Epithelial cell of esophagus (primary cell): ENCODE measurements at places on chromosomes 3 and 15.

GRCh38 chr15:30991255-30992235 lies at the start of gene MTMR10:
TSS of gene MTMR10 (minus strand) at chr15:30991628. CDS start at chr15:30991506, 122 bp downstream.
- DNase-seq, result peak; percentile 84

DNA sequence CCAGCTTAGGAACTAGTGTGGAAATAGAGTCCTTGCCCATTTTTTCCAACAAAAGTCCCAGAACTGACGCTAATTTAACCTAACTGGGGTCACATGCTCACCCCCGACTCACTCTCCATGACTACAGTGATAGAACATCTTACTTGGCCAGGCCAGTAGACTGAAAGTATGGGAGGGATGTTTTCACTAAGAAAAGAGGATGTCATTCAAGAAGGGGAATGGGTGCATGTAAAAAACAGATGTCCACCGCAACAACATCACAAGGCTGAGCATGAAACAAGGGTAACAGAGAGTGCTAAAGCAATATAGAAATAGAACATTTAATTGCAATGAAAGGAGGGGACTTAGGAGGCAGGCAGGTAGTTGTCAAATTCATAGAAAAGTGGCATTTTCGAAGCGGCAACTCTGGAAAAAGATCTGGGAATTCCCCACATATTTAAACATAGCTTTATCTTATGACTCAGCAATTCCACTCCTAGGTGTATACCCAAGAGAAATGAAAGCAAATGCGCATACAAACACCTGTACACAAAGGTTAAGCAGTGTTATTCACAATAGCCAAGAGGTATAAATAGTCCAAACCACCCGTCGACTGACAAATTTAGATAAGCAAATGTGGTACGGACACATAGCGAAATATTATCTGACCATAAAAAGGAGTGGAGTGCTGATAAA lies 41.1 kb upstream of the UBE2E2 start:
- DNase-seq, result peak; percentile 56

- DNase-seq, result no peak
Measured at GRCh38 chr15:50964075-50964474, 55.6 kb downstream of the AP4E1 start.

DNA sequence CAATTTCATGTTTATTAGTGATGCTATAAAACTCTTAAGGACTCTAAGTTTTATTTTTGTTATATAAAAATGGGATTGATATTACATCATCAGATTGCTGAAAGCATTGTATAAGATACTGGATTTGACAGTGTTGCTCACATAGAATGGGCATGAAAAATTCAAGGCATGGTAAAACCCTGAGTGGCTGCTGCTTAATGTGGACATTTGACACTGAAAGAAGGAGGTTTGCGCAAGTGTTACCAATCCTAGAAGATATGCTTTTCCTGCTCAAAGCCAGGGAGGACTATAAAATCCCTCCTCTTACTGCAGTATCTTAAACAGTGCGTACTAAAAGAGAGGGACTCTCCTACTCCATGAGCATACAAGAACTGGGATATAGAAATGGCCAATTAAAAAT lies 65.8 kb upstream of the PTX3 start:
- no peak for DNase-seq

DNA sequence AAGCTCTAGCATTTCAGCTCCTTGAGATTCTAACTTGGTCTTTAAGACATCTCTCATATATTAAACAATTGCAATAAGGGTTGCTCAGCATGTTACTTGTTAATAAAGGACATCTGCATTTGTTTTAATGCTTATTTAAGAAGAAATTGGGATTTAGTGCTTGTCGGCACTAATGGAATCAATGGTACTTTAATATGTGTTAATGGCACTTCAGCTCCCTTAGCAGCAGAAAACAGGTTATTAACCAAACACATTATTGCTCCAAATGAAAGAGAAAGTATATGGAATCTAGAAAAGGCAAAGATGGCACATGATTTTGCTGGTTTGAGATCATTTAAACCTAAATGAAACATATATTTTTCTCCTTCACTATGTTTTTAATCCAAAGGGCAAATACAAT lies 137.3 kb upstream of the GOLIM4 start:
- DNase-seq, result no peak

DNA sequence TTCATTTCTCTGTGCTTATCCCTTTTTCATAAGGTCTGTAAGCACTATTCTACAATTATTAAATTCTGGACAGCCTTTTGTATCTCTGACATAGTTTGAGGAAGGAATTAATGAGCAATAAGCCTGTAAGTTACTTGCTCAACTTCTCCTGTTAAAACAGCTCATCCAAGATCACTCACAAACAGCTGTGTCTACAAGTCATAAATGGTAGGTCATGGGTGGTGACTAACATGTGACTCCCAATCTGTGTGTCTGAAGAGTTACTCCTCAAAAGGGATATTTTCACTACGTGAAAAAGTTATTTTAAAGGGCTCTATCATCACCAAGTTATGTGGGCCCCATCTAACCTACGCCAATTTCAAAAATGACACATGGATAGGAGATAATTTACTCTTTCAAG lies 145.2 kb upstream of the CBLB start:
- DNase-seq, result peak; percentile 98

- no peak for DNase-seq
Measured at GRCh38 chr3:155370198-155370597, 76.7 kb upstream of the STRIT1 start.

GRCh38 chr15:78247911-78248310 lies 13.5 kb upstream of the ACSBG1 start:
- DNase-seq, result no peak

DNA sequence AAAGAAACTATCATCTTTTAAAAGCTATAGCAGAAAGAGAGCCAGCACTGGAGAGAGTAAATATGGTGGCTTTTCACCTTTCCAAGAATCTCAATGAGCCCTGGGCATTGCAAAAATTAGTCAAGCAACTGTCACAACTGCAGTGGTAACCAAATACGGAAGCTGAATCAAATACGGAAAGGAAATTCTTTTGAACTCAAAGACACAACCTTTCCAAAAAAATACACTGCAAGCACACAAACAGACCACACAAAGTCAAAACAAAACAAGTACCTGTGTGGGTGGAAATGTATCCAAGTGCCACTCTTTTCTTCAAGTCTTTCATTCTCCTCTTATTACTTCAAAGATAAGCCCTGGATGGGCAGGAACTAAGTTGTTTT lies 17.6 kb downstream of the VGLL4 start:
- DNase-seq, result no peak

- no peak for DNase-seq
Measured at GRCh38 chr3:46469680-46470357, 5.1 kb upstream of the LTF start.

DNA sequence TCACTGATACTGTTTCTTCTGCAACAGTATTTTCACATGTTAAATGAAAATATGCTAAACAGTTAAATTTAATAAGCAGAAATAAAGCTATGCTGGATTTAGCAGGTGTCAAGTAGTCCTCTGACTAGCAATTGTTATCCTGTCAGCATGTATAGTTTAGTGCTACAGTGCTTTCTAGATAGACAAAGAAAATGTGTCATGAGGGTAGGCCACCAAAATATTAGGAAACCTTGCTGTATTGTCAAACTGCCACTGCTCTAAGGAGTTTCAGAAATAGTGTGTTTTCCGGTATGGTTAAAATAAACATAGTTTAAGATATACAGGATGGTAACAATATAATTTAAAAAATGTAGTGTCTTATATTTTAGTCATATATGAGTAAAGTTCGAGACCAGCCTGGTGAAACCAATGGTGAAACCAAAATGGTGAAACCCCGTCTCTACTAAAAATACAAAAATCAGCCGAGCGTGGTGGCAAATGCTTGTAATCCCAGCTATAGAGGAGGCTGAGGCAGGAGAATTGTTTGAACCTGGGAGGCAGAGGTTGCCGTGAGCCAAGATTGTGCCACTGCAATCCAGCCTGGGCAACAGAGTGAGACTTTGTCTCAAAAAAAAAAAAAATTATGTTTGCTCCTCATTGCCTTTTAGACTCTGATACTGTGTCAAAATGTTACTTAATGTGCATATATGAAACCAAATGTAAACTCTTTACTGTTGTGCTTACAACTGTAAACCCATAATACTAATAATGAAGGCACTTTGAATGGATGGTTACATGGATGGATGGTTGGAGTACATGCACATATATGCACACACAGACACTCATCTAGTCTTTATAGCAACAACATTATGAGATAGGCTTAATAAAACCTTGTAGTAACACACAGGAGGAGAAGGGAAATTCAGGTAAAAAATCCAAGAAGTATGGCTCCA lies 204.8 kb downstream of the RSRC1 start:
- DNase-seq, result no peak

- no peak for DNase-seq
Measured at GRCh38 chr15:73394782-73395181, 26.0 kb upstream of the HCN4 start.

GRCh38 chr15:46207341-46207740 lies 572.5 kb downstream of the SQOR start:
- no peak for DNase-seq

GRCh38 chr15:90221246-90221900 lies 12.4 kb downstream of the CIB1 start:
- DNase-seq, result peak; percentile 62

DNA sequence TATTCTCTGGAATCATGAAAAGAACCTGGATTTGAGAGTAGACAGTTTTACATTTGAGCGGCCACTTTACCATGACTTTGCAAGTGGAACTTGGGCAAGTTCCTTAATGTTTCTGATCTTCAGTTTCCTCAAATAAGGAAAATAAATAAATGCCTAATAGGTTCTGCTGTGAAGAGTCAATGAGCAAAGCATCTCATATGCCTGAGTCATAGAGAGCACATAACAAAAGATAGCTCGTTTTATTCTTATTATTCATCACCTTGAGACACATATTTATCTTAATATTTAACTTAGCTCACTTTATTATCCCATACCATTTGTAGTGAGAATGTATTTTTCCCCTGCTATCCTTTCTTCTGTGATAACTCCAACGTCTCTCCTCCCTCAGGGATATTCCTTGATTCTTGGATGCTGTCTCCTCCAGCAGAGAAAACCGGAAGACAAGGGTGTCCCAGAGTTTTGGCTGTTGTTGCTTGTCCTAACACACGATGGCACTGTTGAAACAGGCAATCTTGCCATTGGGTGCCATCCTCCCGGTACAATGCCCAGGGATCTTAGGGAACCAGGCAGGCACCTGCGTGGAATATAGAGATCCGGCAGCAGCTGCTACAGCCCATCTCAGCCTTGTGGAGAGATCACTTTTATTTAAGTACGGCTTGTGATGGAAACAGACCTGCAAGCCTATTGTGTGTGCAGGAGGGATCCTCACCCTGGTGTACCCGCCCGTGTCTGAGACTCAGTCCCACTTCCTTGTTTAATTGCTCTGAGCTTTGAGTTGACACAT lies 33.3 kb upstream of the VPS33B start:
- DNase-seq, result peak; percentile 79

DNA sequence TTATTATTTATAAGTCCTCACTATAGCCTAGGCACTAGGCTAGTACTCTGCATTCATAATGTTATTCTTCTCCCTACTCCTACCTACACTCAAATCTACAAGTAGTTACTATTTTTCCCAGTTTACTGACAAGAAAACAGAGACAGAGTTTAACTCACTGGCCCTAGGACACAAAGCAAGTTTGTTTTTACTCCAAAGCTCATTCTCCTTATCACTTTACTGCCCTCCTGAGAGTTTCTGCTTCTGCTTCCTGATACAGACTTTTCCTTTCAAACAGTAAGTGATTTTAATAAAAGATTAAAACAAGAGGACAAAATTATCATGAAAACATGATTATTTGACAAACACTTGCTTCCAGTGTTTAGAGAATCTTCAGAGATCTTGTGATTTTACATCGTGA lies 60.6 kb upstream of the CADPS start:
- DNase-seq, result no peak

DNA sequence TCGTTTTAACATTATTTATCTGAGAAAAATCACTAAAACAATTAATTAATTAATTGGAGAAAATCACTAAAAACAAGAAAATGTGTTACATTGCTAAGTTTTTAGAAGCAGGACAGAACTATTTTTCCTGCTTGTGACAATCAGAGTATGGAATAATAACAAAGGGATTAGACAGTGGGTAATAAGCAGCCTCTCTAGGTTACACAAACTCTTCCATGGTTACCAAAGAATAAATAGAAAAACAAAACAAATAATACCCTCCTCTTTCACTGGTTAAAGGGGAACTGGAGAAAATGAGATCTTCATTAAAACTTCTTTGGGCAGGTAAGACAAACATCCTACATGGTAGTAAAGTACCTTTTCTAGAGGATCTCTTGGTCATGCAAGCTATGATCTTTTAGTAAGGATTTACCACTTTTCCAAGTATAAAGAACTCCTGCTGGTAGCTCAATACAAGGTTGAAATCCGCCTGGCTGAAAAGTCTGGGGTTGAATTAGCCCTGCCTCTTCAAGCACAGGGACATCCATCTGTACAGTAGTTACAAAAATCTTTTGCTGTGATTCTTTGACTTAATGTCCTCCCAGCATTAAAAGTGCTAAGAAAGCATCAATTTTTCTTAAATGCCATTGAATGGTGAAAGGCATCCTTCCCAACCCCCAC lies 2.5 kb upstream of the PLCH1 start:
- no peak for DNase-seq

- no peak for DNase-seq
Measured at GRCh38 chr3:34376691-34377090, 578.3 kb downstream of the PDCD6IP start.

DNA sequence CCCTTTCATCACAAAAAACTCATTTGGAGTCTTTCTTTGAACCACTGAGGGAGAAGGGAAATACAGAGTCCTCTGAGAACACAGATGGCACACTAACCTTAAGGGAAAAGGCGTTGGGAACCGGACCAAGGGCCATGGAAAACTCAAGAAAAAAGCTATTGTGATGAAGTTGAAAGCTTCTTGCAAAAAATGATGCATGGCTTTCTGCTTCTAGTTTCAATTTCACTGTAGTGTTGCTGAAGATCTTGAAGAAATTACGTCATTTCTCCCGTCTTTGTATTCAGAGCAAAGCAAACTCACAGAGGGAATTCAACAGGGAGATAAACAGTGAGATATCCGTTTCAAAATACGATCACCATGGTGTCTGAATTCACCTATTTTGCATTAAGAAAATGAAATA lies 642.3 kb upstream of the ADAMTS9 start:
- no peak for DNase-seq

- DNase-seq, result no peak
Measured at GRCh38 chr15:46856839-46857502, 860.3 kb upstream of the SEMA6D start.

GRCh38 chr15:96053031-96053780 lies 277.3 kb upstream of the NR2F2 start:
- peak; percentile 52 for DNase-seq

GRCh38 chr15:61479613-61480012 lies 250.5 kb upstream of the RORA start:
- DNase-seq, result peak; percentile 19

DNA sequence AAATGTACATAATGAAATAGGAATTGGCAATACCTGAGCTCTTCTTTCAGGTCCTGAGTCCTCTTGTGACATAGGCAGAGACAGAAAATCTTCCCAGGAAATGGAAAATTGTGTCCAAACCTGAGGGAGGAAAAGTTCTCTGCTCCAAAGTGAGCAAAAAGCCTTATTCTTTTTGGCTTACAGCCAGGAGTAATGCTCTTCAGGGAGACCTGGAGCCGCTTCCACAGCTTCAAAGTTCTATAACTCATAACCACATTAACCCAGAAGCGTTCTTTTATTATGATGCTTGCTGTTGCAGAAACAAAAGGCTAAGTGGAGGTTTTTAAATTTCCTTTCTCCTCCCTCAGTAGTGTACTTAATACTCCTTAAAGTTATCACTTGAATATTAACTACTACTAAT lies 633 bp downstream of the IGSF10 start:
- DNase-seq, result peak; percentile 6

- peak; percentile 6 for DNase-seq
Measured at GRCh38 chr15:55789066-55789660, 46.2 kb upstream of the PRTG start.

GRCh38 chr15:74892313-74892712 lies 2.5 kb downstream of the MPI start:
- DNase-seq, result peak; percentile 69
